ENCODE measurements at places on chromosomes 1 and 21. TPM values are rescaled to one million over a fixed set of nuclear protein-coding genes. Genes with fewer than 3 reads are reported as not detected.

- ATAC-seq = no peak
Measured at GRCh38 chr1:33312413-33312749, 8.5 kb downstream of the A3GALT2 start.

The CELA3B gene
- not detected for total RNA-seq

The TACSTD2 gene
- total RNA-seq = not detected

- ATAC-seq = no peak
Measured at GRCh38 chr21:35145626-35146233, 96.6 kb upstream of the RUNX1 start.

GRCh38 chr1:119959268-119960220 is 63.2 kb upstream of the ADAM30 start:
- no peak for ATAC-seq

- no peak for ATAC-seq
Measured at GRCh38 chr1:86523670-86524354, 23.1 kb upstream of the CLCA4 start.

The EDARADD gene
- total RNA-seq = 2.0 TPM

- ATAC-seq = peak; percentile 79
Measured at GRCh38 chr1:52098139-52098871, 42.2 kb downstream of the BTF3L4 start.

The PTGFR gene
- total RNA-seq = 0.27 TPM

The MACF1 gene
- total RNA-seq = 184 TPM

DNA sequence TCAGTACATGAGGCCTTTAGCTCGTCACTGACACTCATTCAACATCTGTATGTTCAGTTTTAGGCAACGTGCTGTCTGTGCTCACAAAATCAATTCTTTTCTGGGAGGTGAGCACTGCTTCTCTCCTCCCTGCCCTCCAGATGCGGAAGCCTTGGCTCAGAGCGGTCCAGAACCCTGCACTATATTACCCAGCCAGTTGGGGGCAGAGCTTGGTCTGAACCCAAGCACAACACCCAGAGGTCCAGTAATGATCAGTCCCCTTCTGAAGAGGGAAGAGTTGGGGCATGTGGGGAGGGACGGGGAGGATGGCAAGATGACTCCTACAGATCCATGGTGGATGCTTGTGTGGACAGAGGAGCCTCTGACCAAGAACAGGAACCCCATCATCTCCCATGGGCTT is 5.6 kb upstream of the DSCAM start:
- no peak for ATAC-seq

GRCh38 chr1:246372559-246372958 is 134.5 kb downstream of the SMYD3 start:
- ATAC-seq = no peak

GRCh38 chr1:19678493-19678892 is 13.8 kb downstream of the HTR6 start:
- no peak for ATAC-seq

DNA sequence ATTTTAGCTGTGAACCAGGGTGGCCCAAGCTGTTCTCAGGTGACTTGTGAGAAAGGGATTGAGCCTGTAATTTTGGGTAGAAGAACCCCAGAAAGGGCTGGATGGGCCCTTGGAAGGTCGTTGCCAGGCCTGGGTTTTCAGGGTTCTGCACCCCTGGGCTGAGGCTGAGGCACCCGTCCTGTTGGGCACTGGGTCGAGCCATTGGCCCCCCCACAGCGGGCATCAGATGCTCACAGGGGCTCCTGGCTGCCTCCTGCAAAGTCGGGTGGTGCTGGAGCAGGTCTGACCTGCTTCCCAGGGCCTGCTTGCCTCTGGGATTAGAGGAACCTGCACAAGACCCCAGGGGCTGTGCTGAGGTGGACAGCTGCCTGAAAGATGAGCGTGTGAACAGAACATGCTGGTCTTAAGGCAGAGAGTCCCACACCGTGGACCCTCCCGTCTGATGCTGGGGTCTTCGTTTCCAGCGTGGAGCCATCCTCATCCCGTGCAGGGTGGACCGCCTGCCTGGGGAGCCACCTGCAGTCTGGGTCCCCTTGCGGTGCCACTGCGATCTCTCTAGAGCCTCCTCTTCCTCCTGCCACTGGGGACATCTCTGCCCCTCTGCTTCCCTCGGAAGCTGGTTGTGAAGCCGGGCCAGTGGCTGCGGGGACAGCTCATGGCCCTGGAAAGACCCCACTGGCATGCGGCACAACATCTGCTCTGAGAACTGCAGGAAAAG is 1.7 kb upstream of the TRPM2 start:
- ATAC-seq = no peak

DNA sequence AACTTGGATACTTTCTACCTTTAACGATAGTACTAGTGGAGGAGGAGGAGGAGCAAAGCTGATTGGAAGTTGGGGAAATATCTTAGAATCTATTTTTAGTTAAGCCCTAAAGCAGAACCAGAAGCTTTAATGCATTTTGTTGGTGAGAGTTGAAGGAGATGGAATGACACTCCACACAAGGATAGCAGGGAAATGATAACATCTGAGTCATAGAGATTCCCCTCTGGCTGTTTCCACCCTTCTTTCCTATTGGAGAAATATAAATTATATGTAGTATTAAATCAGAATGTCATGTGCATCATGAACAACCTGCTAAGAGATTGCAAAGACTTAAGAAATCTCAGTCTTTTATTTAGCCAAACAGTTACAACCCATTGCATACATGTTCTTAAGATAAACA is 1357.7 kb downstream of the NCAM2 start:
- no peak for ATAC-seq

DNA sequence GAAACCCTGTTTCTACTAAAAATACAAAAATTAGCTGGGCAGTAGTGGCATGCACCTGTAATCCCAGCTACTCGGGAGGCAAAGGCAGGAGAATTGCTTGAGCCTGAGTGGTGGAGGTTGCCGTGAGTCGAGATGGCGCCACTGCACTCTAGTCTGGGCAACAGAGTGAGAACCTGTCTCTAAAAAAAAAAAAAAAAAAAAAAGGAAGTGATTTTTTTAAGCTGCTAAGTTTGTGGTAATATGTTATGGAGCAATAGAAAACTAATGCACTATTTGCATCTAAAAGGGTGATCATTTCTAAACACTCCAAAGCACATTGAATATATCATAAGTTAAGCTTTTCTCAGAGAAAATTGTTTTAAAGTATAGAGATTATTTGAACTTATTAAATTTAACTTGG is 244.8 kb upstream of the SPAG17 start:
- no peak for ATAC-seq

The ZFP69 gene
- 7.4 TPM for total RNA-seq

The TENT5C gene
- 0.75 TPM for total RNA-seq

DNA sequence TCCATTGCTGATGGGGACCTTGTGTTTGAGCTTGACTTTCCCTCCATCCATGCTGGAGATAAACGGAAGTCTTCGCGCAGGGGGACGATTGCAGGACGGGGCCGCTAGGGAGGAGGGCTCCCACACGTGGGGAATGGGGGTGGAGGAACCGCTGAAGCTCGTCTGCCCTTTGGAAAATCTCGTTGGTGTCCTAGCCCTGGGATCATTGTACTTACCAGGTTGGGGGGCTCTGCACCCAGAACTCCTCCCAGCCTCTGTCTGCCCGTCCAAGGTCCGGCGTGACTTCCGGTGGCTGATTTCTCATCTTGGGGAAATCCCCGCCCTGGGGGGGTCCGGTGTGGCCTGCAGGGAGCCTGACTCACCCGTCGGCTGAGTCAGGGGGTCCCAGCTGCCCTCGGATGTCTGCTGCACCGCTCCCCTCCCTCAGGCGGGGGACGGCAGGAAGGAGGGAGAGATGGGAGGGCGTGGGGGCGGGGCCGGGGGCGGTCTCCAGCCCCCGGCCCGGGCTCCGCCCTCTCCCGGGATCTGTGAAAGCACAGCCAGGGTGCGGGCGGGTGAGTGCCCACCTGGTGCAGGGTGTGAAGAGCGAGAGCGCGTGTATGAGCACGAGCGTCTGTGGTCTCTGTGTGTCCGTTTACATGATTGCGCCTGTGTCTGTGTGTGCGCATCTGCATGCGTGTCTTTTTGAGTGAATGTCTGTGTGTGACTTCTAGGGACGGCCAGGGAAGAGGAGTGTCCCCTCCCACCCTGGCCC is 35.8 kb downstream of the PIK3CD start:
- ATAC-seq = peak; percentile 50

The URB1 gene
- 54.6 TPM for total RNA-seq

DNA sequence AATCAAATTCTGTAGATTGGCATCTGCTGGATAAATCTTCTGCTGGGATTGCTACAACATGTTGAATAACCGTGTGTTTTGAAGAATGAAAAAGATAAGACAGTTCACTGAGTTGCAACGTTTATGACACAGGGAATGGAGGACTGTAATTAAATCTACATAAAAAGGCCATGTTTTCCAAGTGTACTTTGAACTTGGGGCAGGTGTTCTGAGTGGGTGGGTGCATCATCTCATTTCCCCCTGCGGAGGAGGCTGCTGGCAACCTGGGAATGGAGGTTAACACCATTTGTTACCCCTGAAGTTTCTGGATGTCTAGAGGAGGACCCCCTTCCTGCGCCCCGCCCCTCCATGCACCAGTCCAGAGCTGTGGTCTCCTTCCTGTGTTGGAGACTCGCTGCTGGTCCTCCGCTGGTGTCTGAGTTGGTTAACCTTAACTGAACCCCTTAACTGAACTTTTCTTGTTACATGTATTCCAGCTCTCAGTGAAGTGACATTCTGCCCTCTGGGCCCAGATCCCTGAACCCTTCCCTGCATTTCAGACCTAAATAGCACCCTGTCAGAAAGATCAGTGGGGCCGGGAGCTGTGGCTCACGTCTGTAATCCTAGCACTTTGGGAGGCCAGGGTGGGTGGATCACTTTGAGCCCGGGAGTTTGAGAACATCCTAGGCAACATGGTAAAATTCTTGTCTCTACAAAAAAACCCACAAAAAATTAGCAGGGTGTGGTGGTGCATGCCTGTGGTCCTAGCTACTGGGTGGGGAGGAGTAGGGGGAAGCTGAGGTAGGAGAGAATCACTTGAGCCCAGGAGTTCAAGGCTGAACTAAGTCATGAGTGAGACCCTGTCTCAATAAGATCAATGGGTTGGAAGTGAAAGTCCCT is 31.8 kb downstream of the UCK2 start:
- peak; percentile 54 for ATAC-seq

GRCh38 chr1:159663552-159663951 is 50.8 kb downstream of the CRP start:
- no peak for ATAC-seq

- no peak for ATAC-seq
Measured at GRCh38 chr1:159892944-159893343, 7.0 kb downstream of the CFAP45 start.

DNA sequence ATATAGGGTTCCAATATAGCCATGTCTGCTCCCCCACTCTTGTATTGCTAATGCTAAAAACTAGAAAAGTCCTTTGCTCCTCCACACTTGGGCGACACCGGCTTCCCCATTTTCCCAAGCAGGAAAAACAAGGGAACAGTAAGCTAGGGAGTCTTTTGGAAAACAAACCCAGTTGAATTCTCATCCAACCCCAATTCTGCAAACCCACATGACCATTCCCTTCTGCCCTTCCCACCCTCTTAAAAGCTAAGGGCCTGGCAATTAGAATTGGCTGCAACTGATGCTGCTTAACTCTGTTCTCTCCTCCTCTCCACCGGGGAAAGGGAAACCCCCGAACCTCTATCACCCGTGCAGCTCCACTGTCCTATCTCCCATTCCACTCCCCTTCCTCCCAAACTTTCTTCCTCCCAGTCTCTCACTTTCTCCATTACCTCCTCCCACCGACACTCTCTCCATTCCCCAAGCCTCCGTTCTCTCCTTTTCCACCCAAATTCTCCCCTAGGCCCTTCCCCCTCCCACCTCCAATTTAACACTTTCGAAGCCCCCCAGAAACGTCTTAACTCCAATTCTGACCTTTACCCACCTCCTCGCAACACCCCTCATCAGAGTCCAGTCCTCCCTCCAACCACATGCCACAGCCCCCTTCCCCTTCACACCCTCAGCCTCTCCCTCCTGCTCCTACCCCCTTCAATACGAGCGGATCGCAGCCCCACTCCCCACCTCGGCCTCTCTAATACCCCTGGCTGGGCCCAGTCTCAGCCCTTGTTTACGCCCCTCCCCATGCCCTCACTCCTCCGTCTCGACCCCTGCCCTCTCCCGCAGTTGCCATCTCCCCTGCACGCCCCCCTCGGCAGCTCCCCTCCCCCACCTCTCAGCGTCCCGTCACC is 701 bp downstream of the DEDD start:
- peak; percentile 21 for ATAC-seq

The CYP4Z1 gene
- total RNA-seq = not detected

GRCh38 chr1:17338706-17339493 is 30.9 kb downstream of the PADI4 start:
- ATAC-seq = no peak

The CYP2J2 gene
- total RNA-seq = not detected

- peak; percentile 81 for ATAC-seq
Measured at GRCh38 chr1:185719021-185719420, 15.2 kb upstream of the HMCN1 start.

The ESPN gene
- 1.9 TPM for total RNA-seq

GRCh38 chr1:178055779-178056471 is 38.0 kb upstream of the RASAL2 start:
- ATAC-seq = no peak

GRCh38 chr1:87103074-87103473 is 188.6 kb downstream of the HS2ST1 start:
- no peak for ATAC-seq

DNA sequence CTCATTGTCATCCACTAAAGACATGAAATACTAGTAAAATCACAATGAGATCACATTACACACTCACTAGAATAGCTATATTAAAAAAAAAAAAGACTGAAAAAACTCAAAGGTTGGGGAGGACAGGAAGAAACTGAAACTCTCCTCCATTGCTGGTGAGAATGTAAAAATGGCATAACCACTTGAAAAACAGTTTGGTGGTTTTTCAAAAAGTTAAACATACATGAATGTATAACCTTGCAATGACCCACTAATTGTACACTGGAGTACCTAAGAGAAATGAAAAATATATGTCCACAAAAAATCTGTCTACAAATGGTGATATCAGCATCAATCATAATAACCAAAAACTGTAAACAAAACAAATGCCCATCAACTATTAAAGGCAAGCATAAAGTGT is 44.0 kb downstream of the NRIP1 start:
- no peak for ATAC-seq

The SIK1 gene
- total RNA-seq = 1.3 TPM

- no peak for ATAC-seq
Measured at GRCh38 chr21:44434568-44434925, 20.8 kb upstream of the LRRC3 start.

DNA sequence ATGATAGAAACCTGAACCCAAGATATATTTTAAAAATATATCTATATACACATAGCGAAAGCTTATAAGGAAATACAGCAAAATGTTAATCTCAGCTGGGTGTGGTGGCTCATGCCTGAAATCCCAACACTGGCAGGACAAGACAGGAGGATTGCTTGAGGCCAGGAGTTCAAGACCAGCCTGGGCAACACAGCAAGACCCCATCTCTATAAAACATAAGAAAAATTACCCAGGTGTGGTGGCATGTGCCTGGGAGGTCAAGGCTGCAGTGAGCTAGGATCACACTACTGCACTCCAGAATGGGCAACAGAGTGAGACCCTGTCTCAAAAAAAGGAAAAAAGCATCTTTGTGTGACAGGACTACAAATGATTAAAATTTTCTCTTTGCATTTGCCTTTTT is 6.0 kb upstream of the SRM start:
- no peak for ATAC-seq

The LAMTOR2 gene
- total RNA-seq = 122 TPM

The OR10J1 gene
- total RNA-seq = not detected

- ATAC-seq = no peak
Measured at GRCh38 chr1:212780759-212781158, 10.8 kb downstream of the NSL1 start.

GRCh38 chr21:23887725-23888306 is 1719.5 kb downstream of the MRPL39 start:
- no peak for ATAC-seq

All from motor neuron (in vitro differentiated cells).